HS-5 (cell line): ENCODE measurements at places on chromosomes 1 and 21.

GRCh38 chr1:108117945-108118902 lies 81.9 kb downstream of the SLC25A24 start:
- no peak for DNase-seq

DNA sequence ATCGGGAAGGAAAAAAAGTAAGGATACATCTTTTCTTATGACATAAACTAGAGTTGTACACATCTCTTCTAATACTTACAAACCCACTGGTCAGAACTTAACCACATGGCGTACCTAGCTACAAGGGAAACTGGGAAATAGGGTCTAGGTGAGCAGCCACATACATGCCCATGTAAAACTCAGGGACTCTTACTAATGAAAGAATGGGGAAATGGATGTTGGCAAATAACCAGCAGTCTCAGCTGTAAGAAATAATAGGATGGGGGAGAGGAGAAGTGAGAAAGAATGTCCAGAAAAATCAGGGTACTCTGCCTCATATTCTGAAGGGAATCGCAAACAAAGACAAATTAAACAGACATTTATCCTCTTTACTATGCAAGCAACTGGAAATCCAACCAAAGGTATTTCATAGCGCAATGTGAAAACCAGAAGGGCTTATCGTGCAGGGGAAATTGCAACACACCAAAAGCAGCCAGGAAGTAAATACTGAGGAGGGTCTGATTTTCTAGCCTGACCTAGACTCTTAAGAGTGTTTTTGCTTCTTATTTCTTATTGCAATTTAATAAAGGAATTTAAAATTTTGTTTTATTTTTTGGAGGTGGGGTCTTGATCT lies 17.5 kb downstream of the GTF2B start:
- no peak for DNase-seq

GRCh38 chr1:52556641-52557360 lies 3.9 kb upstream of the TUT4 start:
- no peak for DNase-seq

DNA sequence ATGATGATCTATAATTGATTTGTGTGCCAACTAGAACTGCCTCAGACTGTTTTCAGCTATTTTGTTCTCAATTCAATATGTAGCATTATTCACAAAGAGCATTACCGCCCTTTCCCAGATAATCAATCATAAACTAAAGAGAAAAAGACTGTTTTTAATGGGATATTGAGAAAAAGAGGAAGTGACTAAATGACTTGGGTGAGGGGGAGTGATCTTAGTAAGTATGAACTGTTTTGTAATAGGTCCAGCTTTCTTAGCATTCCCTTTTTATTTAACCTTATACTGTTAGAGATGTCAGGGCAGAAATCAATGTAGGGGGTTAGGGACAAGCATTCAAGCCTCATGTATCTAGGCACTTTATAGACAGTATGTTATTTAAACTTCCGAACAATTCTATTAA lies 157.8 kb upstream of the DPYD start:
- DNase-seq: no peak

DNA sequence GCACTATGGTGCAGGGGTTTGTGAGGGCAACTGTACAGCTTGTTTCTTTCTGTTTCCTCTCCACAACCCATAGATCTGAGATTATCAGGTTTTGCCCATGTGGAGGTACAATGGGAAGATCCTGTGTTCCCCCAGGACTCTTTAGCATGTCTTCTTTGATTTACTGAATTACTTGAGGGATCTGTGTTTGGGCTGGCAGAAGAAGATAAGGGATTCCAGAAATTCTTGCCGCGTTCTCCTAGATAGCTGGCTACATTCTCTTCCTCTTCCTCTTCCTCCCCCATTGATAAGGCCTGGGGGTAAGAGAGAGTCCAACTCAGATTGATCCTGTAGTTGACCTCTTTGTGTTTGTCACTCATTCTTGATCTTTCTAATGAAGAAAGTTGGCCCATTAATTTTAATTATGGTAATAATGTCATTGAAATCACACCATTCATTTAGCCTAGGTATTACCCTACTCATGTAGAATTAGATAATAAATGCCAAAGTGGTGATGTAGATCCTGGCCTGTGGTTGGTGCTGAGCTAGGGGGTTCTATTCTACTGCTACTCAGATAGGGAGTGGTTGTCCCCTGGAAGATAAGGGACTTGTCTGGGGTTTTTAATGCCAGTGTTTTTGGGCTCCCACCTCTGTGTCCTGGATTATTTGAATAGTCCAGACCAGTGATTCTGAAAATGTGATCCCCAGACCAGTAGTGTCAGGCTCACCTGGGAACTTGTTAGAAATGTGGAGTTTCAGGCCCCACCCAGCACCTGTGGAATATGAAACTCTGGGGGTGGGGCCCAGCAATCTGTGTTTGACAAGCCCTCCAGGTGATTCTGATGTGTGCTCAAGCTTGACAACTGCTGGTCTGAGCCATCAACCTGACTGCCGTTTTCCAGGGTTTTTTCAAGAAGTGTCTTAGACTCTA lies 122.2 kb downstream of the NOS1AP start:
- no peak for DNase-seq

DNA sequence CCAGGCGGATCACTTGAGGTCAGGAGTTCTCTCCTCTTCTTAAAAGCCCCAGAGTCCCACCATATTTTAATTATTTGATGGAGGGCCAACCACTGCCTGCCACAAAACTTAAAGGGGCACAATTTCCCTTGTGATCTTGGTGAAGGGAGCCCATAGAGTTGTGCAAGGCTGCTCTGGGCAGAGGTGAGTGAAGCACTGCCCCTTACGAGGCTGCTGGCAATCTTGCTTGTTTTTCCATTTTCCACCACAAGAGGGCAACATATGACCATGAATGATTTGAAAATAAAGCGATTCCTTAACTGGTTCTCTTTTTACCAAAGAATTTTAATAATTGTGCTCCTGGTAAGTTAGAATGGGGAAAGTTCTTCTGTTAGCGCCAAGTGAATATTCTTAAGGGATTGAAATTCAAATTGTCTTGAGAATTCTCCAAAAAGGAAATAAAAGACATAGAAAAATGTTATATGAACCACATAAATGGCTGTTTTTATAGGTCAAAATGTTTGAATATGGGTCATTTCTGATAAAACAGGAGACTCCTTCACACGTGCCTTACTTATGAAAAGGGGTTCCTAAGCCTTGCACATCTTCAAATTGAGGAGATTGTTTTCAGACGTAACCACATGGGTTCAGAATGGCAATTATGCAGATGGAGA lies 22.7 kb downstream of the PGM1 start:
- DNase-seq: peak; percentile 49
